ENCODE measurements at places on chromosomes 4 and X.

DNA sequence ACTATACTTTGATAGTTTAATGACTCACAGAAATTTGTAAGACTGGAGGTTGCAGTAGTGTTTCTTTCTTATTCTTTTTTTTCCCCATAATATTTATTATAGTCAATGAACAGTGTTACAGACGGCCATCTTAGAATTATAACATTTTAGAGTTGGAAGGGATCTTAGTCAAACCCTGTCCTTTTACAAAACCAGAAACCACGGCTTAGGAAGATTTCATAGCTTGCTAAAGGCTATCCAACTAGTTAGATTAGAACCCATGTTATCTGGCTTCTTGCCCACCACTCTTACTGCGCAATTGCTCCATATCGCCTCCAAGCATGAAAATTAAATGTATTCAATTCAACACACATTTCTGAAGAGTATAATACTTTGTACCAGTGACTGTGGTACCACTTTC, 1.1 kb downstream of the XIAP start:
- no peak for DNase-seq

DNA sequence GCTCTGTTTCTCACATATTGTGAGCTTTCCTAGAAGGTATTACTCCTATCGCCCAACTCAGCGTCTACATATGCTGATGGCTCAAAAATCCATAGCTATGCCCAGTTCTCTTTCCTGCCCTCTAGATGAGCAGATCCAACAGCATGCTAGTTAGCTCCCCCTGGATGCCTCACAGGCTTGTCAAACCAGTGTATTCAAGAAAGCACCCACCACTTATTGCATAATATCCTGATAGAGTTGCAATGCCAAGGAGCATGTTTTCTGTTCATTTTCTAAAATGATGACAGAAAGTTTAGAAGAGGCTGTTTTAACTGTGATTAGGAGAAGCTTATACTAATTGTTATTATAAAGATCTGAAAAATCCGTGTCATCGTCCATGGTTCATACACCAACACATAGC, 1.9 kb upstream of the PACRGL start:
- DNase-seq: no peak

DNA sequence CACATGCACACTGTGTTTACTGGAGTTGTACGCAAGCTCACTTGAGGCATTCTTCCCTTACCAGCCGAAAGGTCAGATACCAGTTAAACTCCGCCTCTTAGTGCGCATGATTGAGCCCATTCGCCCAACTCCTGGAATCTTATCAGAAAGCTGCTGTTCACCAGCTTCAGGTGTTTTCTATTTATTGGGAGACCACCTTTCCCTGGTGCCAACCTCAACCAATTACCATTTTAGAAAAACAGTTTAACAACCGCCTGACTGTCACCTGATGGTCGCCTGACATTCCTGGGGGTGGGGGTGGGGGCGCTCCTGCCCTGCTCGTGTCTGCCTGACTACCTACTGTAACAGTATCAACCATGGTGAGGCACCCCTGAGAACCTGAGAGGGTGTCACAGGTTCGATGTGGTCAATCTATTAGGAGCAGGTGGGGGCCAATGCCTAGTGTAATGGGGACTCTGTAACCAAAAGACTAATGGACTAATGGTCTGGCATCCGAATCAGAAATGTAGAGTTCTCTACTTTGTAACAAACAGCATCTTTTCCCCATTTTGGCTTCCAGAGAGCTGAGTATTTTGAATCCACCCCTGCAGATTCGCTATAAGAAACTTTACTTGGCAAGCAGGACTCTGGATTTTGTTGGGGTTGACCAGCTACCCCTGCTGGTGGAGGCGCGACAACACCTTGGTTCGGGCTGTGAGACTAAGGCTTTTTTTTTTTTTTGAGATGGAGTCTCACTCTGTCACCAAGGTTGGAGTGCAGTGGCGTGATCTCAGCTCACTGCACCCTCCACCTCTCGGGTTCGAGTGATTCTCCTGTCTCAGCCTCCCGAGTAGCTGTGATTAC, 58.2 kb upstream of the ZNF157 start:
- peak; percentile 6 for DNase-seq

GRCh38 chr4:187286525-187286924, 562.9 kb upstream of the FAT1 start:
- DNase-seq: no peak

- no peak for DNase-seq
Observed at GRCh38 chr4:184262901-184263300, 45.2 kb upstream of the ENPP6 start.

GRCh38 chr4:60930866-60931265, 269.3 kb upstream of the ADGRL3 start:
- DNase-seq: no peak

GRCh38 chr4:27100713-27101112, 240.1 kb downstream of the STIM2 start:
- no peak for DNase-seq

DNA sequence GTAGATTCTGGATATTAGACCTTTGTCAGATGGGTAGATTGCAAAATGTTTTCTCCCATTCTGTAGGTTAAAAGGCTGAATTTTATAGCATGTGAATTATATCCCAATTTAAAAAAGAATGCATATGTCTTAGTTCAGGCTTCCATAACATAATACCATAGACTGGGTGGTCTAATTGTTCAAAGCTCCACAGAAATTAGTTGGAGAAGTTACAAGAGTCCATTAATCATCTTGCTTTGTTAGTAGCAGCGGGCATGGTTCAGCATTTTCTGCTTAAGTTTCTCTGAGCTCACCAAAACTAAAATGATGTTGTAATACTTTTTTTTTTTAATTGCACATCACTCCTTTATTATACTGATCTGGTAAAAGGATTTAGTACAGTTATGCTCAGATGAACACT, 1.8 kb downstream of the PGAM4 start:
- no peak for DNase-seq

GRCh38 chrX:39907964-39908661, 189.6 kb downstream of the BCOR start:
- DNase-seq: no peak

GRCh38 chr4:183631577-183632198, 27.3 kb downstream of the RWDD4 start:
- DNase-seq: no peak

DNA sequence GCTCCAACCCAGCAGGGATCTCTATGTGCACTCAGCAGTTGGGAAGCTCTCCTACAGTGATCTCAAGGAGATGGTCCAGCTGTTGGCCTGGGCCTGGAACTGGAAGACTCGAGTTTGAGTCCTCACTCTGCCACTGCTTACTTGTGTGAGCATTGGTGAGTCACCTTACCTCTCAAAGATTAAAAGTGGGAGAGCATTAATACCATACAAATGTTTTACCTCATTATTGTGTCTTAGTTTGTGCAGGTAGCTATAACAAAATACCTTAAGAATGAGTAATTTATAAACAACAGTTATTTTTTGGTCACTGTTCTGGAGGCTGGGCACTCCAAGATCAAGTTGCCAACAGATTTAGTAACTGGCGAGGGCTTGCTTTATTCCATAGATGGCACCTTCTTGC, 21.4 kb upstream of the ZNF827 start:
- no peak for DNase-seq

GRCh38 chr4:74109870-74110605, 11.0 kb upstream of the CXCL2 start:
- no peak for DNase-seq

GRCh38 chr4:4254666-4255065, 6.6 kb upstream of the TMEM128 start:
- no peak for DNase-seq

DNA sequence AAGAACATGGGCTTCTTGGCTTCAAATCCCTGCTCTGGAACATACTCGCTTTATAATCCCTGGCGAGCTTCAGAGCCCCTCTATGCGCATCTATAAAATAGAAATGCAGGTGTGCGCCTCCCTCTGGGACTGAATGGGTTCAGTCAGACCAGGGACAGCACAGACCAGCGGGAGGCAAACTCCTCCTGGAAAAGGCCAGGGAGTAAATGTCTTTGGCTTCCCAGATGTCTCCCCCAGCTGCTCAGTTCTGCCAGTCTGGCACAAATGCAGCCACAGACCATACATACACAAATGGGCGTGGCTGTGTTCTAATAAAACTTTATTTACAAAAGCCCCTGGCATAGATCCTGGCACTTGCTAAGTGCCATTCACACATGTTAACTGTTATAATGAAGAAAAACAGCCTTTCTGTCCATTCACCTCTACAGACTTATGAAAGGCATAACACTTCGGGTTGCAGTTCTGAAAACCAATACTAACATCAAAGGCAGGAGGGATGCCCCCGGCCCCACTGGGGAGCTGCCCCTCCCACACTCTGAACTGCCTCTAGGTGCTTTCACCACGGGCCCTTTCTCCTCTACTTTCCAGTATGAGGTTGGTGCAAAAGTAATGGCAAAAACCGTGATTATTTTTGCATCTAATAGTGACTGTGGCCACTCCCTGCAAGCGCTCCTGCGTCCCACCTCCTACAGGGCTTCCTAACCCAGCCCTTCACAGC, 4.6 kb downstream of the JAKMIP1 start:
- DNase-seq: no peak

DNA sequence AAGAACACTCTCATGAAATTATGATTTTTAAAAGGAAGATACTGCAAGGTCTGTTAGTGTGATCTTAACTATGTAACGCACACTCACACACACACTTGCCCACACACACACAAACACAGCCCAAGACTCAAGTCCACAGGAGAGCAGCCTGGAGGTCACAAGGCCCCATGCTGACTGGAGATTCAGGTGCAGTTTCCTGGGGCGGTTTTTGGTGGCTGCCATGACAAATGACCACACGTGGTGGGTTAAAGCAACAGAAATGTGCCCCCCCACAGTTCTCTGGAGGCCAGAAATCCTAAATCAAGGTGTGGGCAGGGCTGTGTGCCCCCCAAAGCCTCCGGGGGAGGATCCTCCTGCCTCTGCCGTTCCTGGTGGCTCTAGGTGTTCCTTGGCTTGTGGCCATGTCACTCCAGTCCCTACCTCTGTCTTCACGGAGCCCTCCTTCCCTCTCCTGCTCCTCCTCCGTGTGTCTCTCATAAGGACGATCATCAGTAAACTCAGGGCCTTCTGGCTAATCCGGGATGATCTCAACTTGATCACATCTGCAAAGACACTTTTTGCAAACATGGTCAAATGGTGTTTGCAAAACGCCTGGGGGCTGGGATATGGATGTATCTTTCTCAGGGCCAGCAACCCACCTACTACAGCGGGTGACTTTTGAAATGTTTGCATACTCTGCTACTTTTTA, 9.7 kb upstream of the HTRA3 start:
- no peak for DNase-seq

- DNase-seq: no peak
Observed at GRCh38 chr4:143626134-143626911, 74.2 kb downstream of the FREM3 start.

DNA sequence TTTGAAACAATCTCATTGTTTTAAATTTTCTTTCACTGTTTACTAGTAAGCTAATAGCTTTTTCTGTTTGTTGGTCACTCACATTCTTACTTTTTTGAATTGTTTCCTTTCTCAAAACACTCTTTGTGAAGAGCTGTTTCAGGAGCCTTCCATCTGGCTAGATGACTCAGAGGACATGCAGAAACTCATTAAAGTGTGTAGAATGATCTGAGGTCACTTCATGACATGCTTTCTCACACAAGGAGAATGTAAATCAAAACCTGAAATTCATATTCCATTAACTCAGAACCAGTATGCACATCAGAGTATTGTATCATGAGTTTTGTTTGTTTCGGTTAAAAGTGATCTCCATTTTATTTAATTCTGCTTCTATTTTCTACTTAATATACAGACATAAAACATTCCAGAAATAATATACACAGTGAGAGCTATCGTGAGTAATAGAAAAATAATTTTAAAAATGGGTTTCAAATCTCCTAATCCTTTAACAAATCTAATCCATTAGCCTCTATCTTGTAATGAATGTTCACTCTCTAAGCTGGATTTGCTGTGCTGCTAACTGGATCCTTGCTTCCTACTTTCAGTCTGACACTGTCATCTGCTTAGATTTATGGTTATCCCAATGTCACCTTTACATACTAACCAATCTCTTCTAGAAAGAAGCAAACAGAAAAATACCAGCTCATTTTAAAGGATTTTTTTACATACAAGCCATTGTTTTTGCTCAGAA, 449.6 kb downstream of the FSTL5 start:
- no peak for DNase-seq

GRCh38 chr4:53194727-53195126, 171.1 kb downstream of the SCFD2 start:
- DNase-seq: no peak

DNA sequence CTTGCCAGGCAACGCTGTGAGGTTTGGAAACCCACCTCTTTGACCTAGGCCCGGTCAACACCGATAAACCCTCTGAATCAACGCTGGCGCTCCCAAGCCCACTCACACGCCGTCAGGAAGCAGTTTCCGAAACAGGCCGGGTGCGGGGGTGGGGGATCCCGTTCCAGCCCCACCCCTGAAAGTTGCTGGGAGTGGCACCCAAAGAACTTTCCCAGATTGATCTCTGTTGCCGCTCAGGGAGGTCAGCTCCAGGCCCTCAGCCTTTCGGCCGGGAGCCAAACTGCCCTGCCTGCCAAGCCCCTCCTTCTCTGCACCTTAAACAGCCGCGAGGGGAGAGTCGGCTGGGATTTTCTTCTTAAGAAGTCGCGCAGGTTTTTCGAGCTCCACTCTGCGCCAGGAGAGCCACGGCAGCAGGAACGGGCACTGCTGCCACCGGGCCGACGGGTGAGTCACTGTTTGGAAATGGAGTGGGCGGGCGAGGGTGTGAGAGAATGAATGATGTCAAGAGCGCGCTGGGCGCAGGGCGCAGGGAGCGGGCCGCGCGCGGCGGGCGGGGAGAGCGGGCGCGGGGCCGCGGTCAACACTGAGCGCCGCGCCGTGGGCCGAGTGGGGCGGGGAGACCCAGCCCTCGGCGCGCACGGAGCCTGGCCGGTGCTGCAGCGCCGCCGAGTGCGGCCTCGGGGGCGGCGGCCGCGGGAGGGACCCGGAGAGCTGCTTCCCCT, at the start of gene SGMS2:
SGMS2 (plus strand) TSS at position 583 of the 722 bp plus-strand sequence. CDS start 70,622 bp downstream, outside the sequence.
- no peak for DNase-seq

- no peak for DNase-seq
Observed at GRCh38 chr4:106494066-106494465, 125.5 kb upstream of the GIMD1 start.

GRCh38 chrX:120213438-120214265, 37.0 kb upstream of the ZBTB33 start:
- DNase-seq: peak; percentile 16

- DNase-seq: no peak
Observed at GRCh38 chrX:43870011-43870410, 12.2 kb downstream of the MAOB start.

- DNase-seq: no peak
Observed at GRCh38 chrX:149513825-149514428, 8.8 kb upstream of the IDS start.

DNA sequence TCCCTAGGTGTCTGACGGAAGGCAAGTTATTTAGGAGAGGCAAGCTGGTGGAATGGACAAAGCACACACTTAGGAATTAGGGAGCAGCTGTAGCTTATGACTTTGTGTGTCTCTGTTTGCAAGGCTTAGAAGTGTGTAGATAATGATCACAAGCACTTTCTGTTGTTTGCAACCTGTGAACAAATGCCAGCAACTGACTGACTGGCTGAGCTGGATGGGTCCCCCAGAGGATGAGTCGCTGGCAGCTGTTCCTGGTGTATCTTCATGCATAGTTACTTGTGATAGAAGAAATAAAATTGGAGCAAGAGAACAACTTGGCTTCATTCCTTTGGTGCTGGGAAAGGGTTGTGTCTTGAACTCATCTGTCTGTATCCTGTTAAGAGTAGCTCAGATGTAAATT, 64.2 kb upstream of the BEND4 start:
- DNase-seq: no peak

- DNase-seq: no peak
Observed at GRCh38 chr4:10108818-10109783, 7.5 kb downstream of the WDR1 start.

All from activated T-helper 1 cell treated with Interleukin-2 at 50 U/mL for 16 hours (primary cell).